ENCODE measurements at places on chromosomes 4 and X.
A peak's percentile ranks its signal among the peaks of the same experiment; 100 is the strongest.

DNA sequence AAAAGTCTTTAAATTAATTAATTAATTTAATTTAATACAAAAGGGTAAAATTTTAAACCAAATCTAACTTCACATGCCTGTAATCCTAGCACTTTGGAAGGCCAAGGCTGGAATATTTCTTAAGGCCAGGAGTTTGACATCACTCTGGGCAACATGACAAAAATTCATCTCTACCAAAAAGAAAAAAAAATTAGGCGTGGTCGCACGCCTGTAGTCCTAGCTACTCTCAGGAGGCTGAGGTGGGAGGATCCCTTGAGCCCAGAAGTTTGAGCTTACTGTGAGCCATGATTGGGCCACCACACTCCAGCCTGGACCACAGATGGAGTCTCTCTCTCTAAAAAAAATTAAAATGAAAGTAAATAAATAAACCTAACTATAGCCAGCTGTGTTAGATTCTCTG is 39.2 kb upstream of the ANTXR2 start:
- DNase-seq: no peak

DNA sequence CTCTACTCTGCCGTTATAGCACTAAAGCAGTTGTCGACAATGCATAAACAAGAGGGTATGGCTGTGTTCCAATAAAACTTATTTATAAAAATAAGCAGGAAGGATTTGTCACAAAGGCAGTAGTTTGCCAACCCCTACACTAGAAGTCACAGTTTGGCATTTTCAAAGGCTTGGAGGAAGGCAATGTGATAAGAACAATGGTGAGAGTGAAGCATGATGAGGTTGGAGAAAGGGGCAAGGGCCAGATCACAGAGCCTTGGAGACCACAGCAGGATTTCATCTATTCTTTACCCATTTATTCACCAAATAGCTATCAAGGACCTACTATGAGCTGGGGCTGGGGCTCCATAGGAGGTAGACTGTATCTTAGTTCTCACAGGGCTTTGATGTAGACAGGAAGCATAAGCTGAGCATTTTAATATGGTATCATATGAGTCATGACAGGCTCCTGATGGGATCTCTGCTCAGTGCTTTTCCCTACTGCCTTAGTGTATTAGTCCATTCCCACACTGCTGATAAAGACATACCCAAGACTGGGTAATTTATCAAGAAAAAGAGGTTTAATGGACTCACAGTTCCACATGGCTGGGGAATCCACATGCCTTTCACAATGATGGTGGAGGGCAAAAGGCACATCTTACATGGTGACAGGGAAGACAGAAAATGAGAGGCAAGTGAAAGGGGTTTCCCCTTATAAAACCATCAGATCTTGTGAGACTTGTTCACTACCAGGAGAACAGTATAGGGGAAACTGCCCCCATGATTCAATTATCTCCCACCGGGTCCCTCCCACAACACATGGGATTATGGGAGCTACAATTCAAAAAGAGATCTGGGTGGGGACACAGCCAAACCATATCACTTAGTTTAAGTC is 58.9 kb downstream of the PPM1K start:
- no peak for DNase-seq

DNA sequence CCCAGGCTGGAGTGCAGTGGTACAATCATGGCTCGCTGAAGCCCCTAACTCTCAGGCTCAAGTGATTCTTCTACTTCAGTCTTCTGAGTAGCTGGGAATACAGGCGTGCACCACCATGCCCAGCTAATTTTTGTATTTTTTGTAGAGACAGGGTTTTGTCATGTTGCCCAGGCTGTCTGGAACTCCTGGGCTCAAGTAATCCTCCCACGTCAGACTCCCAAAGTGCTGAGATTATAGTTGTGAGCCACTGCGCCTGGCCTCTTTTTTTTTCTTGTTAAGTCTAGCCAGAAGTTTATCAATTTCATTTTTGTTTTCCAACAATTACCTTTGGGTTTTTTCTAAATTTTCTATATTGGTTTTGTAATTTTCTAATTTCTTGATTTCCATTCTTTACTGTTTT is 100.6 kb downstream of the GC start:
- DNase-seq: no peak

- peak; percentile 31 for DNase-seq
These were observed 64.1 kb downstream of the QDPR start for GRCh38 chr4:17447675-17448298.

- DNase-seq: no peak
These were observed 32.9 kb upstream of the GPR78 start for GRCh38 chr4:8547108-8547911.

DNA sequence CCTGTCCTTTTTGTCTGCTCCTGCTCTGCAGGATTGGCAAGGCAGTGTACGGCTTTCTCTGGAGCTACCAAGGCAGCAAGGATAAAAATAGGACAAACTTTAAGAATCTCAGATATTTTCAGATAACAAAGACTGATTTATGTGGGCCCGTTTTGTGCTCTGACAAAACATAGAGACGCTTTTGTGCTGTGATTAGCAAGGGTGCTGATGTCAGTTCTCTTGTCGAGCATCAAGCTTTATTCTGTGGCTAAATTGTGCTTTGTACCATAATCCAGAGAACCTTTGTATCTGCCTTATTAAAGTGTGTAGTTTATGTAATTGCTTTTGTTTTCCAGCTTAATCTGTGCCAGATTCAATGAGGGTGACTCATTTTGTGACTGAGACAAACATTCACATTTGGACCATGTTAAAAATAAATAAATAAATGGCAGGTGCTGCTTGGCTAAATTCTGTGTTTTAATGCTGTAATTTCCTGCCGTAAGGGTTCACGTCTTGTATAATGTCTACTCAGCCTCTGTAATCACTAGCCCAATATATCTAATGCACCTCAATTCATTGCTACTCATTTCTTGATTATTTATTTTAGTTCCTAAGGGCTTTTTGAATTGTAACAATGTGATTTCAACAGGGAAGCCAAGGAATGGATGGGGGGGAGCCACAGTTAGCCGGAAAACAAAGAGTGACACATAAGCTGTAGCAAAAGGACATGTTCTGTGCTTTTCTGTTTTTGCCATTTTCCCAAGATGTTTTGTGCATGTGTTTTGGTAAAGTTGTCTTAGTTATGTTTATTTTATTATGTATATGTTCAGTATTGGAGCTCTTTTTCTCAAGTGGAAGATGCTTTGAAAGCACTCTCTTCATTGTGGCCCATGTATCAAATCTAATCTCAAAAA is 75.1 kb downstream of the GAB1 start:
- DNase-seq: no peak

- DNase-seq: no peak
These were observed 222.2 kb upstream of the DKK2 start for GRCh38 chr4:107258359-107258758.

DNA sequence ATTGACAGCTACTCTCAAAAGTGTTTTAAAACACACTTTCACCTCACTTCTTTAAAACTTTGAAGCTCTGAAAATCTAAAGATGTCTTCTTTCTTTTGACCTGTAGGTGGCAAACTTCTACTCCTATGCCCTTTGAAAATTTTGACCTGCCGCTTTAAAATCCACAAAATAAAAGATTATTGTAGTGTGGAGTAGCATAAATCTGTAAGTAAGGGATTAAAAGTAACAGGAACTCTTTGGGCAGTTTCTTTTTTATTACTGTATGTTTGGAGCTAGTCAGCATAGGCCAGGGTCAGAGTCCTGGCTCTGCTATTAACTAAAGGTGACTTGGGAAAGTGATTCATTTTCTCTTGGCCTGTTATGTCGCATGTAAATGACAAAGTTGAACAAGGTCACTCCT is 25.5 kb downstream of the BBS12 start:
- DNase-seq: peak; percentile 42

DNA sequence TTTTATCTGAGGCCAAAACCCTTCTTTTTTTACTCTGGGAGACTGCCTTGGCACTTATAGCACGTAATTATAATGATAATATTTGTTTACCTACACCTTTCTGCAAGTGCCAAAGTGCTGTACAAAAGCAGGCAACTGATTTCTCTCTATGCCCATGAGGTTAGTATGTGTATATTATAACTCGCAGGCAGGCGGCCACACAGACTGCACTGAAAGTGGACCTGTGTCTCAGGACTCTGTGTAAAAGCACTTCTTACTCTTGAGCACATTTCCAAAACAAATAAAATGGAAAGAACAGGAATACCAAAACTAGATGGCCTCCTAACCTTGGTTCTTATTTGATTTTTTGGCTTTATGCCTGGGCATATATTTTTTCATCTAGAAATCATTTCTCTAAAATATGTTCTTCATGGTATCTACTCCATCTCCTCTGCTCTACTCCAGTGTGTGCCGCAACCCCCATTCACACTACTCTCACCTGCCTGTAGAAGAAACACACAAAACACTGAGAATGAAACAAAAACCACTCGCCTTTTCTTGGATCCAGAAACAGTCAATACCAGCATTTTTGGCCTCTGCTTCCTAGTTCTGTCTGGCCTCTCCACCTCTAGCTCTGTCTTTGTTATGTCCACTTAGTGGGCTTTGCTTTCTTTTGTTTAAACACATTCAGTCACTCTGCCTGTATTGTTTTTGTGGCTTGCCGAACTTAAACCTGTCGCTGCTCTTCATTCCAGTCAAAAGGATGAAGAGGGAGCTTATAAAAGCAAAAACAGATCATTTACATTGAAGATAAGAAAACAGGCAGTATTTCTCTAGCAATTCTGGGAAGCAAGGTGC is 934.5 kb upstream of the TENM3 start:
- no peak for DNase-seq

- no peak for DNase-seq
These were observed 60.5 kb downstream of the SEC24D start for GRCh38 chr4:118775405-118775804.

GRCh38 chr4:64880557-64880956 is 471.3 kb upstream of the TECRL start:
- no peak for DNase-seq

GRCh38 chrX:38205039-38205438 is 15.6 kb downstream of the SRPX start:
- no peak for DNase-seq

DNA sequence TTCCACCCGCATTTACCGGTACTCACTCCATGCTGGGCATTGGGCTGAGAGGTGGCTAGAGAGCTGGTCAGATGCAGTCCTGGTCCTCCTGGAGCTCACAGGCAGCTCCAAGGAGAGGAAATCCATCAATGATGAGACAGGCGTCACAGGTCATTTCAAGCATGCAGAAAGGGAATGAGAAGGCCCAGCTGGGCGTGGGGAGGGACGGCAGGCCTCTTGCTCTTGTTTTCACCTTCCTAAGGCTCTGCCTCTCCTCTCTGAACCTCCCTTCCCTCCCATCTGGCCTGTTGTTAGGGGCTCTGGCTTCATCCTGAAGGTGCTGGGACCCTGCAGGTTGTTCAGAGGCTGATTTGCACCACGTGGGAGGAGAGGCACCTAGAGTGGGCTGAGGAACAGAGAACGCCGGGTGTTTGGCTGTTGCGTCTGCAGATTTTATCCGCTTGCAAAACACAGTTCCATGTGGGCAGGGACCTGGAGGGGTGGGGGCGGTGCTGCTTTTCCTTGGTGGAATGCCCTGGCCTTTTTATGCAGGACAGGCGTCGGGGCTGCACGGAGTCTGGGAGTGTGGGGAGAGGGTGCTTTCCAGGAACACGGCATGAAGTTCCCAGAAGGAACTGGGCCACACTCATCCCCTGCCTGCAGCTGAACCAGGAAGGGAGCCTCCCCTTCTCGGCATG is 81.5 kb upstream of the PSAPL1 start:
- DNase-seq: no peak
